Left ventricle myocardium superior (tissue), 1 donor: ENCODE measurements at places on chromosomes 4 and X.
A peak's percentile ranks its signal among the peaks of the same experiment; 100 is the strongest.

DNA sequence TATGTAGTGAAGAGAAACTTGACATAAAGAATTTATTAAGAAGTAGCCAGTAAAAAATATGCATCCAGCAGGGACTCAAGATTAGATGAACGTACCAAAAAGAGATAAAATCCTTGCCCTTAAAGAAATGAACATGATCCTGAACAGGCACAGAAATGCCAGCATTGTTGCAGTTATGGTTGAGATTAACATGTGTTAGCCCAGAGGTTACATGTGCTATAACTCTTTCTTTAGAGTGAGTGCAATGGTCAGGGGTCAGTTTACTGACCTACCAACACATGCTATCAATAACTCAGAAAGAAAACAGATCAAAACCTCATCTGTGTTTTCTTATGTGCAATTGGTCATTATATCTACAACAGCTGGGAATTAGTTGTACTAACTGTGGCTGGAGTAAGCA, 166.1 kb upstream of the NDST3 start:
- no peak for DNase-seq

- DNase-seq = peak; percentile 52
Measured at GRCh38 chr4:3107691-3108121, 33.2 kb downstream of the HTT start.

DNA sequence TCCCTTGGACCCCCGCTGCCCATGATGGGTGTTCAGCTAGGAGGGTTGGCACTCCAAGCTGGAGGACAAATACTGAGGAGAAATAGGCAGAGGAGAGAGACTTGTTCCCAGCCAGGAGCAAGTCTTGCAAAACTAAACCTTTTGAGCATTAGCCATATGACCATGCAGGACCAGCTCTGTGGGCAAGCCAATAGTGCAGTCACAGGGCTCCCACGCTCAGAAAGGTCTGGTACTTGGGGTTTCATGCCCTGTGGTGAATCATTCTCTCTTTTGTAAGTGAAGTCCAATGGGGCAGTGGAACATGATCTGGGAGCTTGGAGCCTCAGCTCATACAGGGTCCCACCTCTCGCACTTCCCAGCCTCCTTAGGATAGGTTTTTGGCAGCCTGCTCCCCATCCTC, 300.9 kb downstream of the BCOR start:
- DNase-seq = no peak

DNA sequence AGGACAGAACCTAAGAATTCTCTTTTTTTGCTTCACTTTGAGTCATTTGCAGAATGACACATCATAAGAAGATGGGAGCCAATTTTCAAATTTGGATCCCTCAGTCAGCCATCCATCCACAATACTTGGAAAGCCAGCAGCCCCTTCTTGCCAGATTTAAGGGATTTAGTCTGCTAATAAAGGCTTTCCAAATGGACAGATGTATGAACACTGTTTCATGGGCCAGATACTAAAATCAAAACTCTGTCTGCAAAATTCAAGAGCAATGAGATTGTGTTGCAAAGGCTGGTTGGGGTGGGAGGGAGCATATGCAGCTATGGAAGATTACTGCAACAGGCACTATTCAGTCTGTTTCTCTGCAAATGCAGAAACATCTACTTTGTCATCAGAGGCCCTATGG, 37.7 kb upstream of the KCNIP4 start:
- no peak for DNase-seq

DNA sequence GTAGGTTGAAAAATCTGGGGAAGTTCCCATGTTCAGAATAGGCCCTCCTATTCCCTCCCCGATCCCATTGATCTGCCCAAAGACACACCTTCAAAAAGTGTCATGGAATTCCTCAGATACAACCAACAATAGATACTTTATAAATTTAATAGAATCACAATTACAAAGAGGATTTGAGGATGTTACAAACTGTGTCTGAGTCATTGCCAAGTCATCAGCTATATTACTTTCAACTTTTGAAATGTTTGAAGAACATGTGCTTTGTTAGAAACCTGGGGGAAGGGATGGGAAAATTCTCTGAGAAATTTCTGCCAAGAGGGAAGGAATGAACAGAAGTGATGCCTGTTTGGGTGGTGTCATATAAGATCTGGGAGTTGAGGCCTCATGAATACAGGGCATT, 46.7 kb downstream of the KCNIP4 start:
- no peak for DNase-seq
